ENCODE measurements at places on chromosomes 4 and X.

DNA sequence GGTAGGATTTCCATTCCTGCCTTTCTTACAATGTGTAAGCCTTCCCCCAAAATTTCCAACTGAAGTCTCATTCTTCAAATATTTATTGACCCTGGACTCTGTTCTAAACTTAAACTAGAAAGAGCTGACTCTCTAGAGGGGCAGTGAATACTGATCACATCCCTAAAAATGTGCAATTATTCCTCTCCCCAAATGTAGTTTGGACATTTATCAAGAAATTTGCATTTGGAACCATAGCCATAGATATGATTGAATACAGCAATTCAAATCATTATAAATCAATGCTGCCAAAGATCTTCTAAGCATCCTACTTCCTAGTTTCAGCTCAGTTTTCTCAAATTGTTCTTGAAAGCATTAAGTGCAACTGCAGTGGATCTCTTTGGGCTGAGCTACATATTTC lies 525.7 kb downstream of the RAB28 start:
- DNase-seq: no peak

DNA sequence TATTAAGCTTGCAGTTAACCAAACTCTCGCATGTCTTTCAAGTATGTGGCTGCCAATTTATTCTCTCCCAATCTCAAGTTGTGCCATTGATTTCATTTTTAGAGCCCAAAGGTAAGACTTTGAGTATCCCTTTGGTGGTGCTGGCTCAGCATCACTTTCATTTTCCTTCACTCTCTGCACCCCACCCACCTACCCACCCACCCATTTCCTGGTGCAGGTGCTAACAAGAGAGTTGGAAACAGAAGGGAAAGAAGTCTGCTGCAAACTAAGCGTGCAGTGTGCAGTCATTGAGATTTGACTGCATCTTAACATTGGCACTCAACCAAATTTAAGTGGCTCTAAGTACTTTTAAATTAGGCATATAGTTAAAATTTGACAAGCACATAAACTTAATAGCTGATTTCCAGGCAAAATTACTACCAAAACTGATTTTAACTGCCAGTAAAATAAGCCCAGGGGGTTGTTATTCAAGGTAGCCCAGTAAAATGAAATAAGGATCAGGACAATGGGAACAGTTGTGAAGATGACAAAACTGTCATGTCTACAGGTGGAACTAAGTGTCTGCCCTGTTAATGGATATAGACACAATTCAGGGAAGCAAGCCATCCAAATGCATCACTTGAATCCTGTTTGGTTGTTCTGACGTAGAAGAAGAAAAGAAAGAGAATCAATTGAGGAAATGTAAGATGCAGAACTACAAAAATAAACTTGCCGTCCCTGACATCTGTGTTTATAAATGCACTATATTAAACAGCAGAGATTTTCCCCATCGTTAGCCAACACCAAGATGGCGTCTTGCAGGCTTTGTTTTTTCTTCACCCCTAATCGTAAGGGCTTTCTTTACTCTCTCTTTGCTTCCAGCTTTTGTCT lies 184.2 kb downstream of the KDR start:
- no peak for DNase-seq

DNA sequence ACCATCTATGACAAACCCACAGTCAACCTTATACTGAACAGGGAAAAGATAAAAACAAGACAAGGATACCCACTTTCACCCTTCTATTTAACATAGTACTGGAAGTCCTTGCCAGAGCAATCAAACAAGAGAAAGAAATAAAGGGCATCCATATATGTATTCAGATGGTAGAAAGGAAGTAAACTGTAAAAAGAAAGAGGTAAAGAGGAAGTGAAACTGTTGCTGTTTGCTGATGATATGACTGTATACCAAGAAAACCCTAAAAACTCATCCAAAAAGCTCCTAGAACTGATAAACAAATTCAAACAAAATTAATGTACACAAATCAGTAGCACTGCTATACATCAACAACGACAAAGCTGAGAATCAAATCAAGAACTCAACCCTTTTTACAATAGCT lies 538.7 kb upstream of the PABPC4L start:
- no peak for DNase-seq

DNA sequence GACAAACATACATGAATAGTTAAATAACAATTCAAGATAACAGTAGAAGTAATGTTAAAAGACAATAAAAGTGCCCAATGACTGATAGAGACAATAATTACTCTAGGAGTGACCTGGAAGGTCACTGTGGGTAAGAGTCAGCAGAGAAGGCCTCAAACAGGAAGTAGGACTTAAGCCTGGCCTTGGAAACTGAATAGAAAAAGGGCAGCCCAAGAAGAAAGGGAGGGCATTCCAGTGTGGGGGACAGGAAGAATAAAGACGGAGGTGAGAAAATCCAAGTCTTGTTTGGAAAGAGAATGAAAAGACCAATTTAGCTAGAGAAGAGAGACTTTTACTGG lies 6.0 kb downstream of the P2RY4 start:
- DNase-seq: no peak

DNA sequence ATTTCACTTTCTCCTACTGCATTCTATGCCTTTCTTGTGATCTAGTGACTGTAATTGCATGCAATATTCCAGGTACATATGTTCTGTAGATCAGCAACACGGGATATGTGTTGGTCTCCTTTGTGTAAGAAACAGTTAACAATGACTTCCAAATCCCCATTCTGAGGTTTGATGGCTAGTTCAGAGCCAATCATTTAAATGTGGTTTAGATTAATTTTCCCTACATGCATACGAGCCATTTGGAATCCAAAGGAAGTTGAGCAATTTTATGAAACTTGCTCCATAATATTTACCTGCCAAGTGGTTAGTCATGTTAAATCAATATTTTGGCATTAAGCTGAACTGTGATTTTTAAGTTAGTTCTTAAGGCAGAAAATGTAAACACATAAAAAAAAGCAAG lies 172.8 kb upstream of the DCAF12L2 start:
- DNase-seq: no peak

- DNase-seq: no peak
Measured at GRCh38 chrX:153469811-153470410, 465 bp downstream of the HAUS7 start.

- no peak for DNase-seq
Measured at GRCh38 chrX:91079342-91080114, 355.1 kb upstream of the PABPC5 start.

GRCh38 chrX:20680998-20681397 lies 414.3 kb upstream of the RPS6KA3 start:
- DNase-seq: no peak

DNA sequence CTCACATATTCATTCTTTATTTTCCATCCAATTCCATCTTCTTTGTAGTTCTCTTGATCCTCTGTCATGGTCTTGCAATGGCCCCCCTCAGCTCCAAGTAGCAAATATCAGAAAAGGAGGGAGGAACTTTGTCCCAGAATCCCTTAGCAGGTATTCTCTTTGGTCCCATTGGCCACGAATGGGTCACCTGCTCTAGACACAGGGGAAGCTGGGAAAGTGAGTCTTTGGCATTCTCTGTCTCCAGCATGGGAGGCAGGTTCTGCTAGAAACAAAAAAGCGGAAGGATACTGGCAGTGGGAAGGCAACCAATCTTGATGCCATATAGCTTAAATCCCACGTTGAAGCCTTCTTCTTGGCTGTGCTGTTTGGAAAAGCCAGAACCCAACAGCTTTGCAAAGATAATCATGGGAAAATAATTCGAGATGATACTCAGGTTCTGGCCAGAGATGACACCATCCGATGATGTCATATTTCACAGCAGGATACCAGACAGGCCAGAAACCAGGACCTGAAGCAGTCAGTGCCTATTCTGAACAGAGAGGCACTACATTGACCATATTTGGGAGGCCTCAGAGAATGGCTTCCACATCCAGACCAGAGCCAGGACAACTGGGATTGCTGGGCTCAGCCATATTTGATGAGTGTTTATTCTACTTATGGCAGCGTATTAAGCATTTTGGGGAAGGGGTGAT lies 110.4 kb upstream of the ATXN3L start:
- DNase-seq: no peak

- DNase-seq: no peak
Measured at GRCh38 chrX:52983321-52984000, 25.1 kb upstream of the FAM156A start.

DNA sequence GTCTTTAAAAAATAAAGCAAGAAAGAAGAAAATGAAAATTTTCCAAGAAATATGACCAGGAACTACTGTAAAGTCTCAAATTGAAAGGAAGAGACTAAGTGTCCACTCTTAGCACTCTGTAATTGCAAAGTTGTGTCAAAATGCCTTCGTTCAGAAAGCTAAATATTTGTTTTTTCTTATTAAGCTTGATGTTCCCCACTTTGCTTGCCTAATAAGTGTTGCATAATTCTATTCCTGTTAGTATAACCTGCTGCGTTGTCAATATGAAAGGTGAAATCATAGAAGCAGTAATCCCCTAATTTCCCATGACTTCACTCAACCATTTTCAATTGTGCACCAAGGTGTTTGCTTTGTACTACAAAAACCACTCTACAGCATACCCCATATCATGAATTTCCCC lies 442.9 kb upstream of the CTSO start:
- no peak for DNase-seq

GRCh38 chr4:27930291-27930690 lies 1069.7 kb downstream of the STIM2 start:
- DNase-seq: no peak

- DNase-seq: no peak
Measured at GRCh38 chrX:36581030-36581429, 427.1 kb upstream of the FAM47C start.

- no peak for DNase-seq
Measured at GRCh38 chrX:112979879-112980278, 139.2 kb upstream of the AMOT start.

DNA sequence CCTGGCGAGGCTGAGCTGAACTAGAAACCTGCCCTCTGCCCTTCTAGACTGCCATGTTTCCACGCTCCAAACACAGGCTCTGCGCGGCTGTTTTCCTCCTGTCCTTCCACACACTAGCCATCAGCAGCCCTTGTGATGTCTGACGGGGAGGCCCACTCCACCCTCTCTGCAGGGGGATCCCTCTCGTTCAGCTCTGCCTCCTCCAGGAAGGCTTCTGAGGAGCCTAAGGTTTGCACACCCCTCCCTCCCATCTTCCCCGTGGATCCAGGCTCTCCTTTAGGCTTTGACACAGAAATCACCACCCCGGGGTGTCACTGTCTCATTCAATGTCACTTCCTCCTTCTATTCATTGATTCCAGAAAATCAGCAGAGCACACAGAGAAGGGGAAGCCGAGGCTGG lies 38.6 kb upstream of the CRMP1 start:
- DNase-seq: no peak

- DNase-seq: no peak
Measured at GRCh38 chrX:23372220-23372902, 37.7 kb downstream of the PTCHD1 start.

- DNase-seq: no peak
Measured at GRCh38 chrX:72409993-72410392, 104.3 kb upstream of the CITED1 start.

DNA sequence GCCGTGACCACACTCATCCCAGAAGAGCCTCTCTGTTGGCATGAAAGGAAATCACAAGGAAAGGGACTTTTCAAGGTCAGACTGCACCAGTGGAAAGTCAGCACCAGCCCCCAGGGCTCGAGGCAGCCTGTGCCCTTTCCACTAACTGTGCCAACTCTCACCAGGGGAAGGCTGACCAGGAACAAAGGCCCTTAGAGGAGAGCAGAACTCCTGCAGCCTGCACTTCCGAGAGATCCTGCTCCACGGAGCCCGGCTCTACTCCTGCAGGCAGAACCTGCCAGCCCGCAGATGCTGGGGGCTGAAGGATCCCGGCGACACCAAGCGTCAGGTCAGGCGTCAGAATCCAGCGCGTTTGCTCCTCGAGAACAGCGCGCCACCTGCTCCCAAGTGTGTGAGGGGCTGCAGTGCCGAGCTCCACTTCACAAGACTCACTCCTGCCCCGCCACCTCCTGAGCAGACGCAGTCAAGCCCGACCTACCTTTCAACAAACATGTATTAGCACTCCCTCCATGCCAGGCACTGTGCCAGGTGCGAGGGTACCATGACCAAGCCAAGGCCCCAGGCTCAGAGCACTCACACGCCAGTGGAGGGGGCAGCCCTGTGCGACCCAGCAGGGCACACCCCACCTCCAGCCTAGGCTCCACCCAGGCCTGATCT lies 13.6 kb upstream of the HELT start:
- no peak for DNase-seq

DNA sequence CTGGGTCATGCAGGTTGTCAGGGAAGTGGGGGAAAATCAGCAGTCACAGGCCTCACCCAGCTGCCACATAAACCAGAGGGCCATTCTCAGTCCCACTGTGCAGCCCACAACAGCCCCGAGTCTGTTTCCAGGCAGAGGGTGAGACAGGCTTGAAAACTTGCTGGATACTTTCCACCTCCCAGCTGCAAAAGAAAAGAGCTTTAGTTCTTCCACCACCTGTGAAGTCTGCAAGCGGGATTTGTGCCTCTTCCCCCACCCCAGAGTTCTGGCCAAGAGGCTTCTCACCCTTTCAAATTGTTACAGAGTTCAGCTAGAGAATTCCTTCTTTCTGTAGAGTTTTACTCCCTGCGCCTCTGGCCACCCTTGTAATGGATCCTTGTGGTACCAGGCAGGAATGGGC lies 115.5 kb upstream of the ZDHHC15 start:
- DNase-seq: no peak

- no peak for DNase-seq
Measured at GRCh38 chrX:101803451-101803850, 128.4 kb downstream of the ZMAT1 start.

DNA sequence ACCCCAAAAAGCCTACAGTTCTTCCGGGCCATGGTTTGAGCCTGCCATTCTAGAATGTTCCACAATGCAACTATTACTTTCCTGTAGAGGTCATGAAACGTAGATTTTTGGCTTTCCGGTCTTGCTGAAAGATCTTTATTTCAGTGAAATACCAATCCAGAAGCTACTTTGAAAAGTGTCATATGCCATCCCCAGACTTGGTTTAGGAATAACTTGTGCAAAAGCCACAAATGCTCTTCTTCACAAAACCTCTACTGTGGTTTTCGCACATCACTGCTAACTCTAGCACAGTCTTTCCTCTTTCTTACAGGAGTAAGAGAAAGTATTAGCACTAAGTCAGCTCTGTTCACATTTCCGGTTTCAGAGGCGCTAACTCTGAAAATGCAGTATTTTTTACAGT lies 12.7 kb upstream of the CD40LG start:
- no peak for DNase-seq

- no peak for DNase-seq
Measured at GRCh38 chr4:91228659-91229058, 1075.1 kb upstream of the GRID2 start.

- no peak for DNase-seq
Measured at GRCh38 chrX:99663136-99663535, 746.9 kb downstream of the PCDH19 start.

DNA sequence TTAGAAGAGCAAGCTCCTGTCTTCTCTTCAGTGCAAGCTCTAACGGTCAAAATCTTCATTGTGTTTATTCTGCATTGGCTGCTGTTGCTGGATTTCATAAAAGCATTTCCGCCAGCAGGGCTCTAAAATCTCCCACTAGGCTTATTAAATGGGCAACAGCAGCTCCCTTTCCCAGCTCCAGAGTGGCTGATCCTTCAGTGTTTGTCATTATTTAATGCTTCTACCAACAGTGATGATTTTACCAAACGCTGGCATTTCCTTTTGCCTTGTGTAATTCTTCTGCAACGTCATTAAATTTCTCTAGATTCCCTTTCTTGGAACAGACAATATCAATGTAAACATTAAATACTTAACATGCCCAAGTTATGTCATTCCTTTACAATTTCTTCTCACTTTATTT lies 20.1 kb downstream of the SLC7A11 start:
- no peak for DNase-seq
